Frontal cortex (tissue), 4 donors: ENCODE measurements at places on chromosomes 6 and 20. TPM values are rescaled to one million over a fixed set of nuclear protein-coding genes. Genes with fewer than 3 reads are reported as not detected.

DNA sequence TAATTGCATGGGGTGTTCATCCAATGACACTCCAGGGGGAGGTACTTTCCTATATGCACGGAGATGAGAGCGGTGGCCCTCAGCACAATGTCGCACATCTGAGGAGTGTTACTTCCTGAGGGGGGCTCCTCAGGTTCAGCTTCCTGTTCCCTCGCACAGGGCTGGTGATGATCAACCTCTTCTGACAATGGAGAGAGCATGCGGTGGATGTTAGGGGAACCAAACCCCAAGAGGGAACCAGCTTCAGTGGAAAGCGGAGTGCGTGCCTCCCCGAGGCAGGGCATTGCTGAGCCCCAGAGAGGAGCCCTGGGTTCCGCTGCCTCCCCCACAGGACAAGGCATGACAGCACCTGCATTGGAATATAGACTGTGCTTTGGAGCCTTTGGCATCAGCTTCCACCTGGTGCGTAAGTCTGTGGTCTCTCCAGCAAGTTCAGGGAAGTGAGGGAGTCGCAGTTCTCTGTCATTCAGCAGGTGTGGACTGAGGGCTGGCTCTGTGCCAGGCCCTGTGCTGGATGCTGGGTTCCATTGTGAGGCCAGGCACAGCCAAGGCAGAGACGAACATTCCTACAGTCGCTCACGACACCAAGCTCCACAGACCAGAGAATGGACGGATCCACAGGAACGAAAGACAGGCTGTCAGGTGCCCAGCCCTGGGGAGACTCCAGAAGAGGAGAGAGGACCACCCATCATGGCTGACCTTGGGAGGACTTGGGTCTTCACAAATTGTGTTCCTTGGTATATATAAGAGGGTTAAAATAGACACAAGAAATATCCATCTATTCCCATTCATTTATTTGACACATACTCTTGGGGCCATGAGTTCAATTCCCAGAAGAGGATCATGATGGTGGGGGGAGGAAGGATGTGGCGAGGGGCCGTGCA, 3.9 kb upstream of the ZNF831 start:
- DNase-seq, result no peak

DNA sequence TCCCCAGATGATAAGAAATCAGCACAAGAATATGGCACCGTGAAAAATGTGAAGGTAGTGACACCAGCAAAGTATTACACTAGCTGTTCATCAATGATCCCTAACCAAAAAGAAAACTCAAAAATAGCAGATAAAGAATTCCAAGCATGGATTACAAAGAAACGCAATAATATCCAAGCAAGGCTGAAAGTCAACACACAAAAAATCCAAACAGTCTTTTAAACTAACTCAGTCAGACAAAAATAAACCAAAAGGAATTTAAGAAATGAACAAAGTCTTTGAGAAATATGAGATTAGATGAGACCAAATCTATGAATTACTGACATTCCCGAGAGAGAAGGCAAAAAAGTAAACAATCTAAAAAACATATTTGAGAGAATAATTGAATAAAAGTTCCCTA, 976.1 kb upstream of the MAP3K7 start:
- DNase-seq, result no peak

The AKAP12 gene
- 40.4 TPM for total RNA-seq

The FNDC11 gene
- 6.1 TPM for total RNA-seq

The METTL24 gene
- total RNA-seq, result 2.0 TPM

DNA sequence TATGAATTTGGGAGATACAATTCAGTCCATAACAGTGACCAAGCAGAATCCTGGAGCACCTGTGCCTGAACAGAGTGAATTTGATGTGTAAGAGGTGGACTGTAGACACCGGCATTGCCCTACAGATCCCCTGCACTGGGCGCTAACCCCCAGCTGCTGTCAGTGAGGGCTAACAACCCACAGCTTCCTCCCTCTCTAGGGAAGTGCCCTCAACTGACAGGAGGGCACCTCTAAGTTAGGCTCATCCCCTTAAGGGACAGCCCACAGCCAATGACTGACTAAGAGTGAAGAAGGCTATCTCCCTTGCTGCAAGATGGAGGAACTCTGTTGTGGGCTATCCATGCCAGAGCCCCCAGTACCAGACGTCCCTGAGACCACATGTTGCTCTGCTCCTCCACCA, 15.3 kb upstream of the BPIFB1 start:
- no peak for DNase-seq

DNA sequence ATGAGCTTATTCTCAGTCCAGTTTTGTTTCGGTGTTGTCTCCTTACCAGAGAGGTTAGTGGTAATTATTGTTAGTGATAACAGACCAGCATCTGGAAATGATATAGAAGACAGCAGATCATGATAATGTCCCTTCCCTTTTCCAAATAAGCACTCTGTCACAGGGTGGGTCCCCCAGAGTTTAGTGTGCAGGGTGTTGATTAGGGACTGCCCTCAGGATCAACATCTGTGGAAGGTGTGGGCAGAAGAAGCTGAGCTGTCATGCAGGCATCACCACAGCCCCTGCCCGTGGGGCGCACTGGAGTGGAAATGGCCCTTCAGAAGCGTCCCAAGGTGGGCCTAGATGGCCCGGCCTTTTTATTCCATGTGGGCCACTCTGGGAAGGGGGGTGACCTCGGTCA, 67.6 kb upstream of the DTNBP1 start:
- no peak for DNase-seq

DNA sequence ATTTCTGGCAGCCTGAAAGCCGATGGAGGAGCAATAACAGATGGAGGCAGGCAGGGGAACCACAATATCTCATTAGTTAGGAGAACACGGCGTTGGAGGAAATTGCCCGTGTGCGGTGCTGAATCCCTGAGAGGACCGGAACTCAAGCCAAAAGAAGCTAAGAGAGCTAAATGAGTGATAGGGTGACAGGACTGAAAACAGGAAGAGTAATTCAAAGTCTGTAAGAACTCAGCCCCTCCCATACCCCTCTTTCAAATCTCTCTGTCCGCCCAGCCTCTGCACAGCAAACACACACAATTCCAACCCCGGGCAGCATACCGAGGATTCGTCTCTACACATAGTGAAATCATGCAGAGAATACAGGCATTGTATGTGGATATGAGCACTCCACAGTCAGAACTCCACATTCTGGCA, 2.6 kb upstream of the IPCEF1 start:
- DNase-seq, result no peak

DNA sequence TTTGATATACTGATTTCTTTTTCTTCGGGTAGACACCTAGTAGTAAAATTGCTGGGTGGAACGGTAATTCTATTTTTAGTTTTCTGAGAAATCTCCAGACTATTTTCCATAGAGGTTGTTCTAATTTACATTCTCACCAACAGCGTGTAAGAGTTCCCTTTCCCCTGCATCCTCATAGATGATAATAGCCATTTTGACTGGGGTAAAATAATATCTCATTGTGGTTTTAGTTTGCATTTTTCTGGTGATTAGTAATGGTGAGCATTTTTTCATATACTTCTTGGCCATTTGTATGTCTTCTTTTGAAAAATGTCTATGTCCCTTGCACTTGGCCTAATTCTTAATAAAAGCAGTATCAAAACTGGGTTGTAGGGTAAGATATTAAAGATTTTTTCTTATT, 148.9 kb upstream of the SIM1 start:
- no peak for DNase-seq

The TMEM200A gene
- total RNA-seq, result 20.4 TPM

GRCh38 chr20:25207149-25207959, 11.8 kb downstream of the ENTPD6 start:
- no peak for DNase-seq
